Activated naive CD4-positive, alpha-beta T cell treated with anti-CD3 and anti-CD28 coated beads, Interleukin-2, amount 50 U/mL, for 72 hours (primary cell): ENCODE measurements at places on chromosomes 2 and 18.

DNA sequence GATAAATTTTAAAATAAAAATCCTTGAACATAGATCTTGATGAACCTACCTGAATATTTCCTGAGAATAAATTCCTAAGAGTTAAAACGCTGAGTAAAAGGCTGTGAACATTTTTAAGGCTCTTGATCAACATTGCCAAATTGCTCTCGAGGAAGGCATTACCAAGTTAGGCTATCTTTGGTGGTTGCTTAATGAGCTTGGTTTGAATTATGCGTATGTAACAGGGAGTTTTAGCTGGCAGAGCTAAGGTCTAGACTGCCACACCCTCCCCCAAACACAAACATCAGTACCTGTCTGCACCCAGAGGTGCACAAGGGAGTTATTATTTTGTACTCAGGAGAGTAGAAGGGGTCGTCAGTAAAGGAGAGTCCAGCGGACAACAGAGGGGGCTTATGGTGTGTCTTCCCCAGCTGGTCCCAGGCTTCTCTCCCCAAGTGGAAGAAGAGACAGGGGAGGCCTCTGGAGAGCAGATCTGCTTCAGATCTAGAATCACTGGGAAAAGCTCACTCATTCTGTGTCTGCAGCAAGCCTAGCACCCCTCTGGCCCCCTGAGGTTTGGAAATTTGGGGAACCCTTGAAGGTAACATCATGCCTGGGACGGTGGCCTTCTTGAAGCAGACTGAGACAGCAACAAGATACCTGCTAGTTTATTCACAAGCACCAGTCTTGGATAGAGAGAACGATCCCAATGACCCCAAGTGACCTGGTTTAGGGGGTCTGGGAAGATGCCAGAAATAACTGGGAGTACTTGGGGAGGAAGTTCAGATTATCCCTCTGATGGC is 197.2 kb upstream of the ID2 start:
- DNase-seq = no peak

DNA sequence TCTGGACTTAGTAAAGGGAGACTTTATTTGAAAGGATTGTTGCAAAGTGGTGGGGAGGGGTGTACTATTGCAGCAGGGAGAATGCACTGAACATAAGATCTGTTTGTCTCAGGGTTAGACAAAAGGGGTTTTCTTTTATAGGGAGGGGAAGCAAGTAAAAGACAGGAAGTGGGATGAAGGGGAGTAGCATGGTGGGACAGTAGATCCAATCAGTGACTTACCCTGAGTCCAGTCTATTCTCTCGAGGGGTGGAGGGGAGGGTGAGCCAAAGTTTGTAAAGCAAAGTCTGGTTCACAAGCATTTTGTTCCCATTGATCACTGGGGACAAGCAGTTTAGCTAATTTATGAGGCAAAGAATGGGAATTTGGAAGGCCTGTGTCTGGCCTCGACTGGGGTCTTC is 35.0 kb upstream of the CYP27C1 start:
- no peak for DNase-seq

- DNase-seq = no peak
Measured at GRCh38 chr2:181189951-181190350, 209.5 kb downstream of the UBE2E3 start.

- DNase-seq = no peak
Measured at GRCh38 chr18:9578306-9578705, 36.1 kb downstream of the PPP4R1 start.

- DNase-seq = no peak
Measured at GRCh38 chr2:130251873-130252620, 53.8 kb upstream of the TUBA3E start.

DNA sequence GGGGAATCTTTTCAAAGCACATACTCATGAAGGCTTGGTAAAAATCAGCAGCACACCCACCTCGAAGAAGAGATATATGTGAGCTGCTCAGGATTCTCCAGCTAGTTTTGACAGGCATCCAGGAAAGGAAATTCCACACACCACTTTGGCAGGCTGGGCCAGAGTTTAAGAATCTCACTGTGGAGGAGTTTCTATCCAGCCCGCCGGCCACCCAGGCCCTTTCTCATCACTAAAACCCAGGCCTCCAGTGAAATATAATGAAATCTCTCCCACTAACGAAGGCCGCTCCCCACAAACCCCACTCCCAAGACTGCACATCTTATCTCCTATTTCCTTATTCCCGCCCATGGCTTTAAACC is 202.0 kb downstream of the GLI2 start:
- no peak for DNase-seq

DNA sequence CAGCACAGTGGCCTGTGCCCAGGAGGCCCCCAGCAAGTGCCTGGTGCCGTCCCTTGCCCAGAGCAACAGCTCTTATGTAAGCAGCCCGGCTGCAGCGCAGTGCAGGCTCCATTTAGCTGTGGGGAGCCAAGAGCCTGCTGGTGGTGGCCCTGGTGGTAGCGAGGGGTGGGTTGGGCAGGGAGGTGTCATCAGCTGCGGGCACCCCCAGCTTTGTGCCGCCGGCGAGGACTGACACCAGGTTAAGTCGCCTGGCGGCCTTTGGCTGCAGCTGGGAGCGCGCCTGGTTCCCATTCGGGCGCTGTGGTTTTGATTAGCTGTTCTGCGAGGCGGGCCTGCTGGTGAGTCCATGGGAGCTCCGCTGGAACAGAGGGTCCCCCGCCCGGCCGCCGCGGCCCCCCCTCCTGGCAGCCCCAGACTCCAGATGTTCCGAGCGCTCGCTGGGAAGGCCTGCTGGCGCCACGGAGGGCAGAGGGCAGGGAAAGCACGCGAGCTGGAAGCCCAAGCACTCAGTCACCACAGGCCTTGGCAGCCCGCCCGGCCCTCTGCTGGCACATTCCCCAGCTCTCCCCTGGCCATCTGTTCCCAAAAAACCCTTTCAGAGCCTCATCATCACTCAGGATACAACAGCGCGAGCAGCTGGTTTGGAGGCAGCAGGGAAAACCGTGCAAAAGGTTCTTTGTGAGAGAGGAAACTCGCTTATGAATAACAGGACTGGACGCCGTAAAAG is 18.4 kb downstream of the ATOH8 start:
- DNase-seq = no peak

DNA sequence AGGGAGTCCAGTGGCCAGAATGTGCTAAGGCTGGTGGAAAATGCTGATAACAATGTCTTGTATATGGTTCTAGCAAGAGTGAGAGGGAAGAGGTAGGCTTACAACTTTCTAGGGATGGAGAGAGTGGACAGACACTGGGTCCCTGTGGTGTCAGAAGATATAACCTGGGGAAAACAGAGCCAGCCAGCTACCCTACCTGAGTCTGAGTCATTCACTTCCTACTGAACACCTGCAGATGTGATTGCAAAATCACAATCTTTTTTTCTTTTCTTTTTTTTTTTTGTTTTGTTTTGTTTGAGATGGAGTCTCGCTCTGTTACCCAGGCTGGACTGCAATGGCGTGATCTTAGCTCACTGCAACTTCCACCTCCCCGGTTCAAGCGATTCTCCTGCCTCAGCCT is 7.3 kb downstream of the TET3 start:
- DNase-seq = no peak

GRCh38 chr2:203432811-203433210 is 102.3 kb downstream of the RAPH1 start:
- no peak for DNase-seq

DNA sequence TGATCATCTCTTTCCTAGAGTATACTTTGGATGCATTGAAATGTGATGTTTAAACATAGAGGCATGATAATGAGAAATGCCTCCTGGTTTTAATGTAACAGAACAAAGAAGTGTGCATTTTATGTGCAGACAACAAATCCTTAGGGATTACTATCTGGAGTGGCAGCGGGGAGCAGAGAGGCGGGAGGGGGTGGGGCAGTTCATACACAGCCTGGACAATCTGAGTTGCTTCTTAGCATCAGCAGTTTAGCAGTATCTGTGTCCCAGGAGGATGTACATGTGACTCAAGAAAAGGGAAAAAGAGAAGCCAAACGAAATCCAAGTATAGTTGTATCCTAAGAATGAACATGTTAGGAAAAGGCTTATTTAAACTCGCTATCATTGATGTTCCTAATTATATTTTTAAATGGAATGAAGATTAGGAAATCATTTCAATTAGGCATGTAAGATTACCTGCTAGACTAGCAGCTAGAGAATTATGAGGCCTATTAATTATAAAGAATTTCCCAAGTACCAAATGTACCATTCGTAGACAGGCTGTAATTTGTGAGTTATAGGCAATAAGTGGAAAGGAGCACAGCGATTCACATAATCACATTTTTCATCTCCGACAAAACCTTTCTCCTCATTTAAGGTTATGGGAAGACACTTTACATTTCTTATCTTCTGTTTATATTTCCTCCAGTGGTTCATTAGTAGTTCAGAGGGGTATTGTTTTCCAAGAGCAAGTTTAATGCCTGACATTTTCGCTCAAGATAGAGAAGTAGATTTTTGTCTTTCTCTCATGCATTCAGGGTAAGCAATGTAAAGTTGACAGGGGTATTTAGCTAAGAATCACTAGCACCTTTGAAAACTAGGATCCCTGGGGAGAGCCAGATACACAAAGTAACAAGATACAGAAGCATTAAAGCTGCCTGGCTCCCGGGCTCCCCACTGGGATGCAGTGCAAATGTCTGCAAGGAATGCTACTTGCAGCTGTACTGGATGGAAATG is 141.3 kb upstream of the NOSTRIN start:
- DNase-seq = no peak

DNA sequence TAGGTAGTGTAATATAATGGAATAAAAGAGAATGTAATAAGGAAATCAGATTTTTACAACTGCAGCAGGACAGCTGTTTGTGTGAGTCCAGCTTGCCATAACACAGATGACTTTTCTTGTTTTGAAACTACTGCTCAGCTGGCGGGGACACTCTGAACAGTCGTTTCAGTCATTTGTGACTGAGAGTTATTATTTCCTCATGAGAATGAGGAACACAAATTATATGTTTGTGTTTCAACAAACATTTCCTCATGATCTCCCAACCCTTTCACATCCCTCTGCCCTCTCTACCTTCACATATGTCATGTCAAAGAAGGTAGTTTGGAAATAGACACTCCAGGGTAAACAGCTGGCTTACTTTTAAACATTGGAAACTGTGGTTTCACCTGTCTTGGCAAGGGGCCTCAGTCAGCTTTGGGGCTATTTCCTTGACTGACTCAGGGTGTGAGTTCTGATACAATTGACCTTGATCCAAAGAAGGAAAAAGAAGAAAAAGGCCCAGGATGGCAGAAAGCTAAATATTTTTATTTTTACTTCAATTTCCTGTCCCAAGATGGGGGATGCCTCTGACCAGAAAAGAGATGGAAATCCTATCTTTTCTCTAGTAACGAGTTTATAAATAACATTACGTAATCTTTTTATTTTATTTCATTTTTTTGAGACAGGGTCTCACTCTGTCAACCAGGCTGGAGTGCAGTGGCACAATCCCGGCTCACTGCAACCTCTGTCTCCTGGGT is 593 bp downstream of the SP140L start:
- peak; percentile 6 for DNase-seq

DNA sequence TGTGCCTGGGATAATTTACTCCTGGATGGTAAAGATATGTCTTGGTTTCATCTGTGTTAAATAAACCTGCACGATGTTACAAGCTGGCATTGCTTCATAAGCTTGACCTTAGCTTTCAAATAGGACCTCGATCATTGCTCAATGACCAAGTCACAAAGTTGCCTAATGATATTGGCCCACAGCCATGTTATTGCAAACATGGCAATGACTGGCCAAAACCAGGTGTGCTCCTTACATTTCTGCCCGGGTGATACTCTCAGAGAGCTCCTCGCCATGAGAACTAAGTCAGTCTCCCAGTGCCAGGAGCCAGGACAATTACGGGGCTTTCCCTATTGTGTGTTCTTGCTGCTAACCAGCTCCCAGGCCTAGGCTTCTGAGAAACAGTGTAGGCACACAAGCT is 72.5 kb upstream of the CYP1B1 start:
- DNase-seq = no peak

- DNase-seq = no peak
Measured at GRCh38 chr2:62569907-62570841, 64.2 kb upstream of the TMEM17 start.

DNA sequence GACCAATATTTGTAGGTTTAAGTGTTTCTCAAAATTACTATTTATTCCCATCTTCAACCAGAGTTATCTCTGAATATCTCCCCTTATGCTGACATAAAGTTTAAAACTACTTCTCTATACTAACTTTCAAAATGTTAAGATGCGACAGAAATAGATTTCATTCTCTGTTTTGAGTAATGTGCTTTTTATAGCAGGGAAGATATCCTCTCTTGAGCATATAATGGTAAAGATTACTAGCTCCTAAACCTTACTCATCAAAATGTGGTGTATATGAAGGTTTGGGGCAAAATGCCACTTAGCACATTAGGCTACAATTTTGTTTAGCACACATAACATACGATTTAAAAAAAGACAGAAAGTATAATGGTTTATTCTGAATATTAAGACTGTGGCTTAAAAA is 54.4 kb downstream of the CWC22 start:
- no peak for DNase-seq

DNA sequence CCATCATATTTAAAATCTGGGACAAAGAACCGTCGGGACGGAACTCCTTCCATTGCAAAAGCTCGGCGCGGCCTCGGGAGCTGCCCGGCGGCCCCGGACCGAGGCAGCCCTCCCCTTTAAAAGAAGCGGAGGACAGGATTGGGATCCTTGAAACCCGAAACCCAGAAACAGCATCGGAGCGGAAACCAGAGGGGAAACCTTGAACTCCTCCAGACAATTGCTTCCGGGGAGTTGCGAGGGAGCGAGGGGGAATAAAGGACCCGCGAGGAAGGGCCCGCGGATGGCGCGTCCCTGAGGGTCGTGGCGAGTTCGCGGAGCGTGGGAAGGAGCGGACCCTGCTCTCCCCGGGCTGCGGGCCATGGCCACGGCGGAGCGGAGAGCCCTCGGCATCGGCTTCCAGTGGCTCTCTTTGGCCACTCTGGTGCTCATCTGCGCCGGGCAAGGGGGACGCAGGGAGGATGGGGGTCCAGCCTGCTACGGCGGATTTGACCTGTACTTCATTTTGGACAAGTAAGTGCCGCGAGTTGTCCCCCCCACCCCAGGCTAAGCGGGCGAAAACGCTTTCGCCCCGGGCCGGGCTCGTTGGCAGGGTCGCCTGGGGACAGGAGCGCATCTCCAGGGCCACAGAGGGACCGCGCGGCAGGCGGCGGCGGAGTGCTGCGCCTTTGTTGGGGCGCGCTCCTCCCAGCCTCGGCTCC is at the start of gene ANTXR1:
ANTXR1 (plus strand) TSS at position 38 of the 698 bp plus-strand sequence; CDS start at position 359, 321 bp downstream.
- DNase-seq = no peak

DNA sequence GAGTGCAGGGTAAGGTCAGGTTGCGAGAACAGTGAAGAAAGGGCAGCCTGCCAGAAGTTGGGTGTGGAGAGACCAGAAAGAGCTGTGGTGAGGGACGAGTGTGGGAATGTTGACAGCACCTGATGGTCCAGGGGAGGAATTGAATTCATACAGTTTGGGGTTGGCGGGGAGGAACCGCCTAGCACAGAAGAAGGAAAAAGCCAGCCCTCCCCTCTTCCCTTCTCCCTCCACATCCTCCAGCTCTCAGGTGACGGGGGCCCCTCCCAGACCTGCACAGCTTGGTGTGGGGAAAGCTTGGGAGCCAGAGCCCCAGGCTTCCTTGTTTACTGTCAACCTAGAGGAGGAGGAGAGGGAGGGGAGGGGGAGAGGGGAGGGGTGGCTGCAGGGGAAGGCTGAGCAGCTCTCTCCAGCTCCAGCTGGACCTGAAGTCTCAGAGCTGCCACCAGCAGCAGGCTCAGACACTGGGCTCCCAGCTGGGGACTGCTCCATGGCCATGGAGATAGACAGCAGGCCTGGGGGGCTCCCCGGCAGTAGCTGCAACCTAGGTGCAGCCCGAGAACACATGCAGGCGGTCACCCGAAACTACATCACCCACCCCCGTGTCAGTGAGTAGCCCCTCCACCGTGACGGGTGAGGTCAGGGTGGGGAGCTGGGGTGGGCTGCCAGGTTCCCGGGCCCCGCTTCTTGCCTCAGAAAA is at the start of gene ATP6V1B1:
ATP6V1B1 (plus strand) TSS at position 433 of the 697 bp plus-strand sequence; CDS start at position 488, 55 bp downstream.
- DNase-seq = no peak
